ENCODE measurements at places on chromosomes 7 and 10. TPM values are rescaled to one million over a fixed set of nuclear protein-coding genes. Genes with fewer than 3 reads are reported as not detected.

DNA sequence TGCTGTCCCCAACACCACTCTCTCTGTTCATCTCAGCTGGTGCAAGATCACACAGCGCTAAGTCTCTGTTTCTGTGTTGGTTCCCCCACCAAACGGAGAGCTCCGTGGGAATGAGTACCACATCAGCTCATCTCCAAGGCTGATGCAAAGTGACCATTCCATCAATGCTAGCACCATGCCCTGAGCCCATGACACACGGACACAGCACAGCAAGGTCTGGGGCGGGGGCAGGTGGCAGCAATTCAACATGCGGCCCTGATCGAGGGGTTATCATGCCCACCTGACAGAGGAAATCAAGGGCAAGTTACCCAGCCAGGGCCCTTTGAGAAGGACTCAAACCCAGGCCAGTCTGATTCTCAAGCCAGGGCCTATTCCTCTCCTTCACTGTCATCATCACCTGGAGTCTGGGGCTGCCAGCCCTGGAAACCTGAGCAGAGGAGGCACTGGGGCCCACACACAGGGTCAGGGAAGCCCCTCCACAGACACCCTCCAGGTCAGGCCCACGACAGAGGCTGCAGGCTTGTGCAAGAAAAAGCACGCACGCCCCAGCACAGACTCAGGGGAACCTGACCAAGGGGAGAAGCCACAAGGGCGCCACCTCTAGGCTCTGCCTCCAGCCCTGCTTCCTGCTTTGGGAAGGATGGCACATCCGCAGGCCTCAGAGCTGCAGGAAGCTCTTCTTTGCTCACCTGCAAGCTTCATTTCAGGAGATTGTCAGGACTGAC lies 74.8 kb downstream of the GRID1 start:
- no peak for DNase-seq

DNA sequence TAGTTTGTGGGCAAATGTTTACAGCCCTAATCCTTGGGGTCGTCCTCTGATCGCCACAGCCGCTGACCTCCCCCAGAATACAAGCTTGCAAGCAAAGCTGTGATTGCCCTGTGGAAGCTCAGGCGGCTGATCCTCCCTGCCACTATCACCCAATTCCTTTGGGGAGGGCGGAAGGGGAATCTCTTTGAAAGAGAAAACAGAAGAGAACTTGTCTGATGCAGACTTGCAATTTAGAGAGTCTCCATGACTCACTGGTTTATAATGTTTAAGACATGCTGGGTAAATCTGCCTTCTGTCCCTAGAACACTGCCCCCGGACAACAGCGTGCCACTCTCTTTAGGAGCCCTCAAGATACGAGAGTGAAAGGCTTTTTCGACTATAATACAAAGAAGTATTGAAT lies 75.5 kb downstream of the NRP1 start:
- no peak for DNase-seq

- peak; percentile 66 for DNase-seq
These were observed 657 bp downstream of the HACD1 start for GRCh38 chr10:17616403-17617030.

DNA sequence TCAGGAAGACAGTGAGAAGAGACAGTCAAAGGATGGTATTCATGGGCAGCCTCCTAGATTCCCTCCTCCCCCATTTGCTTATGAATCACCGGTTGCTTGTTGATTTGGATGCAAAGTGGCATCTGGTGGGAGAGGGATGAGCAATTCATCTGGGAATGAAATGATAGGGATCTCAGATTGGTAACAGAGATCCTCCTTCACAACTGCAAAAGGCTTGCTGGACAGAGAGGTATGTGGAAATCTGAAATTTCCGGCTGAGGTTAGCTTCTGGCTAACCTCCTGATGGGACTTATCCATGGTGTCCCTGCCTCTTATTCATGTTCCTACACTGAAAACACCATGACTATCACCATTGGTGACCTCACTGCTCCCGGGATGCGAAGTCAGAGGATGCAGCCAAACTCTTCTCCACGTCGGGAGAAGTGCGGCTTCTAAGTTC lies 48.4 kb upstream of the PODXL start:
- no peak for DNase-seq

The ANKRD2 gene
- total RNA-seq = not detected

GRCh38 chr10:99266383-99266782 lies 30.7 kb upstream of the HPSE2 start:
- DNase-seq = no peak

DNA sequence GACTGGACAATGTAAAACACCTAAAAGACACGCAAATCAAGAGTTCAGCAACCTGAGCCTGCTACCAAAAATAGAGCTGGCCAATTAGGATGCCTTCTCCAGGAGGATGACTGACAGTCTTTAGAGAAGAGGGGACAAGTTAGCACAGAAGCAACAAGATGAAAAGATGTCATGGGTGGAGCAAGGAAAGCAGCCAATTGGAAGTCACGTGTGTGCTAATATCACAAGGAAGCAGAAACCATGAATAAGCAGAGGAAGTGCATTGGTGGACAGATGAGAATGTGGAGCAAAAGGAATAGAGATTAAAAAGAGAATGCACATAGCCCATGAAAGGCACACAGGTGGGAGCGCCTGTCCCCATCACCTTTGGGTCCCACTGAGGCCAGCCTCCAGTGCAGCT lies 148.1 kb downstream of the SLC25A13 start:
- no peak for DNase-seq

The MACC1 gene
- 3.5 TPM for total RNA-seq

DNA sequence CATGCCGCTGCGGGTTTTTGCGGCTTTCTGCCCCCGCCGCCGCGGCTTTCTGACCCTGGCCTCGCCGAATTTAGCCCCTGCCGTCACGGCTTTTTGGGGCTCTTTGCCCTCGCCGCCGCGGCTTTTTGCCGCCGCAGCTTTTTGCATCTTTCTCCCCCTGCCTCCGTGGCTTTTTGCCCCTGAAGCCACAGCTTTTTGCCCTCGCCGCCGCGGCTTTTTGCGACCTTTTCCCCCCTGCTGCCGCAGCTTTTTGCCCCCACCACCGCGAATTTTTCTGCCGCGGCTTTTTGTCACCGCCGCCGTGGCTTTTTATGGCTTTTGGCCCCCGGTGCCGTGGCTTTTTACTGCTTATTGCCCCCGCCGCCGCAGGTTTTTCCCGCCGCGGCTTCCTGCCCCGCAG lies 636.5 kb downstream of the ZNF716 start:
- DNase-seq = peak; percentile 12

GRCh38 chr7:38844952-38845563 lies 63.9 kb downstream of the VPS41 start:
- no peak for DNase-seq

The GIMAP8 gene
- total RNA-seq = 7.2 TPM

DNA sequence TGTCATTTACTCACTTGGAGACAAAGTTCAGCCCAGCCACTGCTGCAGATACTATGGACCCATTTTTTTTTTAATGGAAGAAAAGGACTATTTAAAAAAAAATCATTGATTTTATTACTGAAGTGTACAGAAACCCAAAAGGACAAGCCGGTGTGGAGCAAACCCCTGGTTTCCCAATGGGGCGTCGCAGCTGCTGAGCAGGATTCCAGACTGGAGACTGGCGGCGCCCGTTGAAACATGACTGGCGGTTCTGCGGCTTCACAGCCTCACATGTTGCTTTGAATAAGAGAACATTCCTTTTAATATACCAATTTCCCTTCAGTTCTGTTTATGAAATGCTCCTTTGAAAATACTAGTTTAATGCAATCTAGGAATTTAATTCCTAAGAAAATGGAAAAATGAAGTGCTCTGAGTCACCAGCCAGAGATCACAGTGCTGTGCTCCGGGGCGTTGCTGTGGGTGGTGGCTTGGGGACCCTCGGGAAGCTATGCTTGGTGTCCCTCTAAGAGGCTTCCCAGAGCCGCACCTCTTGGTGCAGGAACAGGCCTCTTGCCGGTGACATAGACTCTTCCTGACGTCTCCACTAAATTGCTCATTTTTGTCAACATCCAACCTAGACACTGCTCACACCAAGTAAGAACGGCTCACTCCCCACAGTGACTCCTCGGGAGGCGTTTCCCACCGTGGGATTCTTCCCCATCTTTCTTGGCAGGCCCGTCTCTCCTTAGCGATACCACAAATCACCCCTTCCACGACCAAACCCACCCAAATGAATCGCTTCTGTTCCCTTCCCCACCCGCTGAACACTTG lies 12.0 kb upstream of the VIPR2 start:
- no peak for DNase-seq

The AHR gene
- 22.1 TPM for total RNA-seq

The NODAL gene
- total RNA-seq = not detected

The CD36 gene
- 14.2 TPM for total RNA-seq

- DNase-seq = no peak
These were observed 20.8 kb downstream of the PILRA start for GRCh38 chr7:100394077-100394476.

The SLC18A3 gene
- not detected for total RNA-seq

- no peak for DNase-seq
These were observed 59.1 kb downstream of the NRF1 start for GRCh38 chr7:129670656-129671055.

Data from ovary (tissue), 10 donors.